ENCODE measurements at places on chromosomes 12 and 14.

GRCh38 chr14:59398841-59399240 lies 66.3 kb downstream of the GPR135 start:
- no peak for DNase-seq

DNA sequence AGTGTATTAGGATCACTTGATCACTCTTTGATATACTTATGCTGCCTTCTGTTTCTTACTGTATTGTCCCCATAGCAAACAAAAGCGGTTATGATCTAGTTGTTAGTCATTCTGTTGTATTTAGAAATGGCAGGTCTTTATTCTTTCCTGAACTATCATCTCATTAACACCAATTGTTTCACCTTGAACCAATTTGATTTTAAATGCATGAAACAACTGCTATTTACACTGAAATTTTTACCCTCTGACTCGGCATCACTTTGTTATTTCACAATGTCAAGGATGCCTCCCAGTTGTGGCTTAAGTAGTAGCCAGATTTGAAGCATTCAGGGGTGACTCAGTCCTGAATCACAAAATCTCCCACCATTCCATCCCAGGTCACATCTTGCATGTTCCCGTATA lies 303.5 kb downstream of the EGLN3 start:
- no peak for DNase-seq

DNA sequence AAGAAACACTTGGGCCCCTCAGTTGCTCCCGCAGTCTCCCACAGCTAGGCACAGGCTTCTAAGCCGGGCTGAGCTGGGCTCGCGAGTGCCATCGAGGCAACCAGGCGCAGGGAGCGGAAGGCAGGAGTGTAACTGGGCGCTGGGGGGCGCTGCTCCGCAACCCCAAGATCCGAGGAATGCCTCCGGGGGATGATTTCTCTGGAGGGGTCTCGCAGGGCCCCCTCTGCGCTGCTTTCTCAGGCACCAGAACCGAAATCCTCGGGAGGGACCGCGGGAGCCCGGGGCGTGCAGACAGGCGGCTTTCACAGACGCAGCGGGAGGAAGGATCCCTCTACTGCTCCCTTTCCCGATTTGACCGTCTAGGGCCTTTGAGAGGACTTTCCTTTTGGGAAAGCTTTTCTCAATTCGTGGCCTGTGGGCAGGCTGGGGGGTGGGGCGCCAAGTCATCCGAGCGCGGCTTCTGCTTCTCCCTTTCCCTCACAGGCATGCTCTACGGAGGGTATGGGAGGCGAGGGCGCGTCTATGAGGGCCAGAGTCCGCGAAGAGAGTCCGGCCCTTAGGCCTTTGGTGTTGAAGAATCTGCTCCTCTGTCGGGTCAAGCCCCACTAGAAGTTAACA lies 4.3 kb upstream of the NKX2-1 start:
- DNase-seq, result no peak

DNA sequence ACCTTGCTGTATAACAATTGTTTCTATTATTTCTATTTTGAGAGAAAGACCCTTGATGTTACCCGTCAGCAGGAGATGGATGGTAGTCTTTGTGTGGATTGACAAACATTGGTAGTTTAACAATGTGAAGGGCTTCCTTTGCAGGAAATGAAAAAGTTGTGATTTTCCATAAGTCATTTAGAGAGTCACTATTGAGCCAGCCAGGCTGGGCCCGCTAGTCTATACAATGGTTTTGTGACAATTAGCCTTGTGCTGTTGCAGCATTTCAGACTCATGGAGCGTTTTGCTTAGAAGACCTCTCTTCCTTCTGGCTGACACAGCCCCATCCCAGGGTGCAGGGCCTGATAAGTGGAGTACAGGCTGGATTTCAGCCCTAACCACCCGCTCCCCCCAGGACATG lies 18.3 kb upstream of the SLC38A2 start:
- DNase-seq, result no peak

DNA sequence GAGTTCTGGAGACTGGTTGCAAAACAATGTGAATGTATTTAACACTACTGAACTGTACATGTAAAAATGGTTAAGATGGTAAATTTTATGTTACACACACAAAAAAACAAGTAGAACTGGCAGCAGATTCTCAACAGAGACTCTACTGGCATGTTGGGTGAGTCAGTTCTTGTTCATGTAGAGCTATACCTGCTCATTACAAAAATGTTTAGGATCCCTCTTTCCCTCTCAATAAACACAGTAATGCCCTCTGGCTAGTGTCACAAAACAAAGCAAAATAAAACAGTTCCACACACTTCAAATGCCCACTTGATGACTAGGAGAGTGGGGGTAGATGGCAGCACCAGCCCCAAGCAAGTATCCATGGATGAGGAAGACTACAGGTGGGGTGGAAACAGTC lies 13.7 kb upstream of the ZNF740 start:
- DNase-seq, result no peak

- DNase-seq, result no peak
Observed at GRCh38 chr12:101889211-101889752, 11.9 kb downstream of the DRAM1 start.

DNA sequence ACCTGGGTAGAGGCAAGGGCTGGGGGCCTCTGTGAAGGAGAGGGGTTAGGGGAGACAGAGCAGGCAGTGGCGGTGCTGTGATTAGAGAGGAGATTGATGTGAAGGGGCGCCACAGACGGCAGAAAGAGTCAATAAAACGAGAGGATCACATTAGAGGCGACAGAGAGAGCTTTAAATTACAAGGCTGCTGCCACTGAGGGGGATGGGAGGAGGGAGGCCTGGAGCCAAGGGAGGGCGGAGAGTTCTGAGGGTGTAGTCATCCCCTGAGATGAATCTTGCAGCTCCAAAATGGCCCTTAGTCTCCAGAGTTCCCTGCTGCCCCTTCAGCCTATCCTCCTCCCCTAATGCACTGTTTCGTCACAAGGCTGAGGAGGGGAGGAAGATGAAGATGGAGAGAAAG lies 12.8 kb downstream of the ZFHX2 start:
- DNase-seq, result no peak

DNA sequence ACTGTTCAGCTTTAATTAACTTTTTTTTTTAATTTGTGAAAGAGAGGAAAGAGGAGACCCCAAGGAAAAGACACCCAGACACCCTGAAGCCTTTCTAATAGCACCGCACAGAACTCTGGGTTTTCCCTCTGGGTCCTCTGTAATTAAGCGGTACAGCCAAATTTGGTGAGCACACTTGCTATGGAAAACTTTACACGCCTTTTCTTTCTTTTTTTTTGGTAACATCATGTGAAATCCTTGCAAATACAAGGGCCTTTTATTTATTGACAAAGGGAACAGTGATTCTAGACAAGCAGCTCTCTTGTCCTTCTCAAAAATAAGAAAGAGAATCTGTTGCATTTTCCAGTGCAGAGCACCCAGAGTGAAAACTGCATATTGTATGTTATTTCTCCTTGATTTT lies 44.4 kb upstream of the CPM start:
- DNase-seq, result no peak

DNA sequence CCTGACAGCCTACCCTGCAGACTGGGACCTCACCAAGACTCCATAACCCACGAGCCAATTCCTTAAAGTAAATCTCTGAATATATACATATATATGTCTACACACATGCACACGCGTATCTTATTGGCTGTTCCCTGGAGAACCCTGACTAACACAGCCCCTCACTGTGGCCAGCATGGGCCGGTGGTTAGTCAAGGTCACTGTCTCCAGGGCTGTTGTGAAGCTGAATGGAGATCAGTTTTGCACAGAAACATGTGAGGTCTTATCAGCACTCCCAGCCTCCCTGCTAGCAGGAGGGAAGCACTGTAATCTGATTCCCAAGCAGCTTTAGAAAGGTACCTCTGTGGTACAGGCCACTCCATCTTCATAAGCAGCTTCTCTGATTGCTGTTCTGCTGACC lies 46.6 kb upstream of the PLEKHG6 start:
- no peak for DNase-seq

DNA sequence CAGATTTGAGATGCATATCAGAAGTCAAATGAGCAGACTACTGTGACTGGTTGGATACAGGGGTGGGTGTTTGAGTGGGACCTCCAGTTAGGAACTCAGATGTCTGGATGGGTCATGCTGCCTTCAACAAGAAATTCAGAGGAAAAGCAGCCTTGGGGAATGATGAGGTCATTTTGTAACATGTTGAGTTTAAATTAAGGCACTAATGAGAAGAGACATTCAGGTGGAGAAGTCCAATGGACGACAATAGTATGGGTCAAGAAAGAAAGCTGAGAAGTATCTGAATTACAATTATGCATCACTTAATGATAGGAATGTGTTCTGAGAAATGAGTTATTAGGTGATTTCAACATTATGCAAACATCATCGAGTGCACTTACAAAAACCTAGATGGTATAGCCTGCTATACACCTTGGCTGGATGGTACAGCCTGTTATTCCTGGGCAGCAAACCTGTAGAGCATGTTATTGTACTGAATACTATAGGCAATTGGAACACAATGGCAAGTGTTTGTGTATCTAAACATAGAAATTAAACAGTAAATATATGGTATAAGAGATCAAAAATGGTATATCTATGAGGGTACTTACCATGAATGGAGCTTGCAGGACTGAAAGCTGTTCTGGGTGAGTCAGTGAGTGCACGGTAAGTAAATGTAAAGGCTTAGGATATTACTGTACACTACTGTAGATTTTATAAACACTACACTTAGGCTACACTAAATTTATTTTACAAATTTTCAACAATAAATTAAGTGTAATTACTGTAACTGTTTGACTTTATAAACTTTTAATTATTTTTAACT lies 414.7 kb downstream of the RAD51B start:
- DNase-seq, result no peak

- DNase-seq, result no peak
Observed at GRCh38 chr14:49702725-49703124, 9.8 kb downstream of the KLHDC1 start.

- no peak for DNase-seq
Observed at GRCh38 chr12:10320643-10321042, 13.0 kb downstream of the KLRD1 start.

DNA sequence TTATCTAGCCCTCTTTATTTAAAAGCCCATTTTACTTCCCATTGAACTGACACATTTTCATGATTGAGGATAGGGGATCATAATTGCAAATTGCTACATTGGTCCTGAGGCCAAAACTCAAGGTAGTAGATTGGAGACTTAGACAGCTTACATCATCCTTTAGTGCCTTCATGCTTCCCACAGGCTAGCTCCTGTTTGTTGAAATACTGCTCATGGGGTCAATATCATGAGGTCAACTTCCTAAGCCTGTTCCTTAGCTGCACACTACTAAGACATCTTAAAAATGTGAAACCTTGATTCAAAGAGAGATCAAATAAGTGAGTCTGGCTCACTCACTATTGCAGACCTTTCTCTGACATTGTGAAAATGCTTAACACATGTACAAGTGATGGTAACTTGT lies 113.0 kb downstream of the TBC1D30 start:
- no peak for DNase-seq

GRCh38 chr12:126093908-126094307 lies 1028.7 kb downstream of the AACS start:
- no peak for DNase-seq

DNA sequence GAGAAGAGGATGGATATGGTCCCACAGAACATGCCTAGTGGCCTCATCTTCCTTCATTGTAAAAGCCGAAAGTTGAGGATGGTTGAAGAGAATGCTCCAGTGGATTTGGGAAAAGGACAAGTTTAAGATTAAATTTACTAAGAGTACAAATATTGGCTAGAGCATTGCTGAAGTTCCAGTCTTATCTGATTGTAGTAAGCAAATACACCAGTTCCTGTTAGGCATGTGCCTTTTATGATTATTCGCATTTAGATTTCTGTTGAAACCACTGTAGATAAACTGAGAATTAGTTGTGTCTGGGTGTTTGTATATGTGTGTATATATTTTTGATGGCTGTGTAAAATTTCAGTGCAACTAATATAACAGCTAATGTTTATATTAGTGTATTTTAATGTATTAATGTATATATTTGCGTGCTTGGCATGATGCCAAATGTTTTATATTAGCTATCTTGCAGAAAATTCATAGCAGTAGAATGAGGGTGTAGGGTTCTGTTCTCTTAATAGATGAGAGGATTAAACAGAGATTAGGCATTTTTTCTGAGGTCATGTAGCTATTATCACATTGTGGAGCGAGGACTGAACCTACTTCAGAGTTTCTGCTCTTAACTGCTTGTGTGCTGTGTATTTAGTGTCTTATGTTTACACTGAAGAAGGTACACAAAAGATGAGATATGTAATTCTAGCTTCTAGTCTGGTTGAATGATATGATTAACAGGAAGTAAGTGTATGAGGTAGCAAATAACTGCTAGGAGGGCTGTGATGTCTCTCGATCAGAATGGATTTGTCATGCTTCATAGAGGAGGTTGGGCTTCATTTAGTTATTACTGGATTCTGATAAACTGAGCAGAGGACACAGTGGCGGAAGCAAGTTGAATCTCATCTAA lies 21.1 kb downstream of the FKBP3 start:
- no peak for DNase-seq

DNA sequence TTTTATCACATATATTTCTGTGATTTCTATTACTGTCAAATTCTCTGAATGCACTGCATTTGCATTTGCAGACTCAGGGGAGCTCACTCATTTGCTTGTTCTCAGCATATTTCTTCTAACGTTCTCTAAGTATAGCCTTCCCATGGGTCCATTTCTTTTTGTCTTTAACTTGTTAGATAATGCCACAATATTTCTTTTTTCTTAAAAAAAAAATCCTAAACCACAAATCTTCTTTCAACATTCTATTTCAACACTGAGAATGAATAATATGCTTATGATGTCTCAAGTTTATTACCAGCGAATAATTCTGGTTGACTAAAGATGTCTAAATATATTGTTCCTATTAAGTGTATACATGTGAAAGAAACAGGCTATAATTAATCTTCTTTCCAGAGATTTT lies 200.2 kb downstream of the ANO6 start:
- DNase-seq, result no peak

DNA sequence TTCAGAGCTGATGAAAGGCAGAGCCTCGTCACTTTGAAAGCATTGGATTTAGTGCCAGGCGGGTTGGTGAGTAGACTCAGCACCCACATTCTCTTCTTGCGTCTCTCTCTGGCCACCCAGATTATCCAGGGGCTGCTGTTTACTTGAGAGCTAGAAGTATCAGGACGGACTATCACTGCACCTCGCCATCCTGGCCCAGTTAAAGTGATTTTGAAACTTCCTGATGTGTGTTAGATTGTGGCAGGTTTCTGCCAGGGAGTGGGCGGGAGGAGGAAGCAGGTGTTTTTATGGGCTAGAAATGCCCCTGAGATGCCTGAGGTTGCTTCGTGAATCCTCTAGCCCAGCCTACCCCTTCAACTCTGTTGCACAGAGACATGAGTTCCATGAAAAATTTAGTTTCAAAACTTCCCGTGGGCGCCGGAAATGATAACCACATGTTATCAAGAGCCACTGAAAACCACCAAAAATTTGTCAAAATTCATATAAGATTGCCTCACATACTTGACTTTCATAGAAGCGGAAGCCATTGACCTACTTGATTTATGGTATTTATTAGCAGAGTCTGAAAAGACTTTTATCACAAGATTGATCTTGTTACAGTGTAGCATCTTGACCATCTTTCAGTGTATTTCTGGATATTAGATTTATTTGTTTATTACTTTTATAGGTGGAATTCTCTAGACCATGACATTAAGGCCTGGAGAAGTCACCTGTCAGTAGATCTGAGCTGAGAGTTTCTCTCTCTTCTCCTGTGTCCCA lies 466.0 kb downstream of the RAD51B start:
- no peak for DNase-seq

GRCh38 chr12:62686938-62687337 lies 220.3 kb downstream of the MON2 start:
- no peak for DNase-seq

All from breast epithelium (tissue), 4 donors.